ENCODE measurements at places on chromosomes 12 and 14.

DNA sequence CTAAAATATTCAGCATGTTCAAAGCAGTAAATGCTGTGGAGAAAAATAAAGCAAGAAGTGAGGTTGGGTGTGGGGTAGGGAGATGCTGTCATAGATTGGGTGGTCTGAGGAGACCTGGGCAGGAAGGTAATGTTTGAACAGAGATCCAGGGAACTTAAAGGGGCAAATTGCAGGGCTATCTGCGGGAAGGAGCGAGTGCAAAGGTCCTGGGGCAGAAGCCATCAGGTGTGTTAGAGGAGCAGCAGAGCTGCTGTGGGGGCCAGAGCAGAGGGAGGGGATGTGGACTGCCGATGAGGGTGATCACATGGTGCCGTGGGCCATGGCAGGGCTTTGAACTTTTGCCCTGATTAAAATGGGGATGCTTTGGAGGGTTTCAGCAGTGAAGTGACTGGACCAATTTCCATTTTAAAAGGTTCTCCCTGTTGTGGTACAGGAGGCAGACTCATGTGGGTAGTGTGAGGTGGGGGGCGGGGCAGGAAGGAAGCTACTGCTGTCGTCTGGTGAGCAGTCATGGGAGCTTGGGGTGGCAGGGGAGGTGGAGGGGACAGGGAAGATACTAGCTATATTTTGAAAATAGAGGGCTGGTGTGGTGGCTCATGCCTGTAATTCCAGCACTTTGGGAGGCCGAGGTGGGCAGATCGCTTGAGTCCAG is 145.0 kb downstream of the AACS start:
- H3K36me3 ChIP-seq = no peaks in the 10 kb centered on the region
- H3K4me1 ChIP-seq = peaks cover 2% of the 10 kb centered on the region
- no peak overlapping the region for H3K27ac ChIP-seq
- H3K27me3 ChIP-seq = no peaks in the 10 kb centered on the region
- no peak overlapping the region for H3K4me3 ChIP-seq
- DNase-seq = no peak

DNA sequence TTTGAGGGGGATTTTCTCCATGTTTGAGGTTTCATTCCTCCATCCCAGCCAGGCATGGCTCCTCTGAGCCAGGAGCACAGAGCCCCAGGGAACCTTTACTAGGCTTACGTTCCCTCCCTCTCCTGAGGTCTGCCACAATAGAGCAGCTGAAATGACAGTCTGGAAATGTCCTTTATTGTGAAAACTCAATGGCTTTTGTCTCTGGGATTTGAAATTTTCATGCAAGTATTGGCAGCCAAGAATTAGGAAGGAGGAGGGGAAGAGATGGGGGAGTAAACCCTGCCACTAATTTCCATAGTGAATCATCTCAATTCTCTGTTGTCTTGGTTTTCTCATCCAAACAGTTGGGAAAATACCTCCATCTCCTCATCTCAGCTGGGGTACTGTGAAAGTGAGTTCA is 2.6 kb upstream of the PLEKHG3 start:
- H3K4me1 ChIP-seq = no peaks in the 10 kb centered on the region
- H3K27me3 ChIP-seq = no peaks in the 10 kb centered on the region
- no peaks in the 10 kb centered on the region for H3K36me3 ChIP-seq
- DNase-seq = no peak
- H3K4me3 ChIP-seq = no peak overlapping the region
- H3K27ac ChIP-seq = no peak overlapping the region

DNA sequence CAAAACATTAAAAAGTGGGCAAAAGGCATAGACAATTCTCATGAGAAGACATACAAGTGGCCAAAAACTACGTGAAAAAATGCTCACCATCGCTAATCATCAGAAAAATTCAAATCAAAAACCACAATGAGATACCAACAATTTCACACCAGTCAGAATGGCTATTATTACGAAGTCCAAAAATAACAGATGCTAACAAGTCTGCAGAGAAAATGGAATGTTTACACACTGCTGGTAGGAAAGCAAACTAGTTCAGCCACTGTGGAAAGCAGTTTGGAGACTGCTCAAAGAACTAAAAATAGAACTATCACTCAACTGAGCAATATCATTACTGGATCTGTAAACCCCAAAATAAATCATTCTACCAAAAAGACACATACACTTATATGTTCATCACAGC is 76.2 kb downstream of the PRKD1 start:
- no peaks in the 10 kb centered on the region for H3K36me3 ChIP-seq
- H3K4me1 ChIP-seq = no peaks in the 10 kb centered on the region
- no peak overlapping the region for H3K27ac ChIP-seq
- no peak overlapping the region for H3K4me3 ChIP-seq
- no peak for DNase-seq

DNA sequence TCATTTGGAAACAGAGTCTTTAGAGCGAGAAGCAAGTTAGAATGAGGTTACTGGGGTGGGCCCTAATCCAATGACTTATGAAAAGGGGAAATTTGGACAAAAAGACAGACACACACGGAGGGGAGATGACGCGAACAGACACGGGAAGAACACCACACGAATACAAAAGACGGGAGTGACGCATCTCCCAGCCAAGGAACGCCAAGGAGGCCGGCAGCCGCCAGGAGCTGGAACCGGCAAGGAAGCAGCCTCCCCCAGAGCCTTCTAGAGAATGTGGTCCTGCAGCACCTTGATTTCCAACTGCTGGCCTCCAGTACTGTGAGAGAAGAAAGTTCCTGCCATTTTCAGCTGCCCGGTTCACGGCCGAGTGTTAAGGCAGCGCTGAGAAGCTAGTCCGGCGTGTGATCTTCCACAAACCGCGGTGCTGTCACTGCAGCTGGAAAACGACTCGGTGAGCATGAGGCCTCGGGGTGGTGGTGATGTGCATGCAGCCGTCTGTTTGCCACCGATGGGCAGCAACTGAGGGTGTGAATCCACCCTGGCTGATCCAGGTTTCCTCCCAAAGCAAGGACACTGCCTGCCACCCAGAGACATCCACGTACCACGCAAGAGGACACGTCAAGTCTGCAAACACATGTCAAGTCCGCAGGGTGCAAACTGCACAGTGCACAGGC is 124.5 kb downstream of the NCOR2 start:
- H3K27me3 ChIP-seq = no peaks in the 10 kb centered on the region
- H3K36me3 ChIP-seq = peaks cover 38% of the 10 kb centered on the region
- H3K4me1 ChIP-seq = peaks cover 2% of the 10 kb centered on the region
- H3K4me3 ChIP-seq = no peak overlapping the region
- DNase-seq = no peak

DNA sequence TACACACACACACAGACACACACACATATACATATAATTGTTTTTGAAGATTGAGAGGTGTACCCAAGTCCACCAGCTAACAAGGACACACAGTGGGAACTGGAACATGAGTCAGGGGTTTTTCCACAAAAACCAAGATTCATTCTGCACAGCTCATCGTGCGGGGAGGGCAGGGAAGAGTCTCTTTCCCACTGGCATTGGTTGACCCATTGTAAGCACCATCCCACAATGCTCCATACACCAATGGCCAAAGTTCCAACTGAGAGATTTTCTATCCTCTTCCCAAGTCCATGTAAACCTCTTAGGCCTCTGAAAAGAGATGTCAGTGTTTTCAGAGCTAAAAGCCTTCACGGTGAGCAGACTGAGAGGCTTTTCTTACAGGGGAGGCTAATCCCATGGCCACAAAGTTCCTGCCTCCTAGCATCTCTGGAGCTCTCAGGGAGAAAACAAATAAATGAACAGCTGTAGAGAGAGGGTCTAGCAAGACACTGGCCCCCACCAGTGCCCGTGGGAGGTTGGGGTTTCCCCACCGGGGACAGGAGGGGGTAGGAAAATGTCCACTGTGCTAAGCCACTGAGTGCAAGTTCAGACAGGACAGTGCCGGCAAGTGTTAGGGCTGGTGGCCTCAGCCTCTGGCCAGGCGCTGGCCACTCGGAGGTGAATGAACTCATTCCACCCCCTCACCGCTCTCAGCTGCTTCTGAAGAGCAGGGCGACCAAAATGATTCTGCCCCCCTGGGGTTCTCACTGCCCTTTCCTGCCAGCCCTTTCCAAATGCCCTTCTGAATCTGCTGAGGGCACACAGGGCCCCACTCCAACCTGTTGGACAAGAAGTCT is 21.5 kb upstream of the TC2N start:
- no peak overlapping the region for H3K27ac ChIP-seq
- peaks cover 20% of the 10 kb centered on the region for H3K36me3 ChIP-seq
- H3K4me1 ChIP-seq = no peaks in the 10 kb centered on the region
- no peak overlapping the region for H3K4me3 ChIP-seq
- no peak for DNase-seq

- no peaks in the 10 kb centered on the region for H3K27me3 ChIP-seq
- H3K4me1 ChIP-seq = peaks cover 3% of the 10 kb centered on the region
- no peak for DNase-seq
Observed at GRCh38 chr12:47449797-47450196, 256.0 kb downstream of the RPAP3 start.

- no peaks in the 10 kb centered on the region for H3K36me3 ChIP-seq
- peaks cover 73% of the 10 kb centered on the region for H3K27me3 ChIP-seq
- no peak overlapping the region for H3K4me3 ChIP-seq
- DNase-seq = no peak
Observed at GRCh38 chr14:100728962-100729361, 2.3 kb downstream of the DLK1 start.

DNA sequence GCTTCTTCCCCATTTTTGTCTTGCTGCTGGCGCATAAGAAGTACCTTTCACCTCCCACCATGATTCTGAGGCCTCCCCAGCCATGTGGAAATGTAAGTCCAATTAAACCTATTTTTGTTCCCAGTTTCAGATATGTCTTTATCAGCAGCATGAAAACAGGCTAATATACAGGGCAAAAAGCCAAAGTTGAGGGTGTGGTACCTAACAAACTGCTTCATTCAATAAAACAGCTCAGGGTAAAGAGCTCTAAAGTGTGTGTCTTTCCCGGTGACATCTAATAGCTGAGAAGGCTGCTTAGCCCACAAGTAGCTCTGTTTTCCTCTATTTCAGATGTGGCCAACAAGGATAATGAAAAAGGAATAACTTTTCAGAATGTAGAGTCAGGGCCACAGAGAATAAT is 76.7 kb upstream of the SLC8A3 start:
- H3K27ac ChIP-seq = no peak overlapping the region
- no peak overlapping the region for H3K4me3 ChIP-seq
- DNase-seq = no peak
- no peaks in the 10 kb centered on the region for H3K36me3 ChIP-seq

- H3K36me3 ChIP-seq = no peaks in the 10 kb centered on the region
- peak; percentile 58 for DNase-seq
- no peaks in the 10 kb centered on the region for H3K27me3 ChIP-seq
- H3K4me3 ChIP-seq = no peak overlapping the region
- no peak overlapping the region for H3K27ac ChIP-seq
Observed at GRCh38 chr14:74524076-74524811, 30.7 kb downstream of the ISCA2 start.

DNA sequence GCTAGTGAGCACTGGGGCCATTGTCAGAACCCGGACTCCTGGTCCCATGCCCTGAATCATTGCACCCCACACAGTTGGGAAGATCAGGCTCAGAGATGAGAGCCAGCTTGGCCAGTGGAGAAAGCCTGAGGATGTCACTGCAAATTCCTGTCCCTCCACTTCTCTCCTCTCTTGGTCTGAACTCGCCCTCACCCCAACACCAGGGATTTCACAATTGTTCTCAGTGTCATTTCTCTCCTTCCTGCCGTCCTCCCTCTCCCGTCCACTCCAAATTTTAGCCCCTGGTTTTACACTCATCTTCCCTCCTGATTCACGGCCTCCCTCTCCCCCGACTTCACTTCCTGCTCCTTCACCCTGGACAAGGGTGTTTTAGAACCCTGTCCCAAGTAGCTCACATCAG is 11.1 kb downstream of the KRT75 start:
- H3K36me3 ChIP-seq = no peaks in the 10 kb centered on the region
- no peak overlapping the region for H3K27ac ChIP-seq
- no peak overlapping the region for H3K4me3 ChIP-seq
- no peaks in the 10 kb centered on the region for H3K4me1 ChIP-seq

DNA sequence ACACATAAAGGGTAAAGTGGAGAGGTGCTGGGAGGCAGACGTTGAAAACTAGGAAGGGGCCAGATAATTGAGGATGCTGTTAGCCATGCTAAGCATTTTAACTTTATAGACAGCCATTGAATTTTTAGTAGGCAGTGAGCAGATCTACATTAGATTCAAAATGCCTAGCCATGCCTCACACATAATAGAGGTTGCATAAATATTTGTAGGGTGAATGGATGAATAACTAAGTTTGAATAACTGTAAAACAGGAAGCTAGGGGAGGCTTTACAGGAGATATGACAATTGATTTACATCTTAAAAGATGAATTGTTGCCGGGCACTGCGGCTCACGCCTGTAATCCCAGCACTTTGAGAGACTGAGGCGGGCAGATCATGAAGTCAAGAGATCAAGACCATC is 12.3 kb upstream of the CCNT1 start:
- DNase-seq = no peak
- H3K27me3 ChIP-seq = no peaks in the 10 kb centered on the region
- no peak overlapping the region for H3K27ac ChIP-seq
- H3K4me1 ChIP-seq = no peaks in the 10 kb centered on the region
- H3K4me3 ChIP-seq = no peak overlapping the region
- no peaks in the 10 kb centered on the region for H3K36me3 ChIP-seq

DNA sequence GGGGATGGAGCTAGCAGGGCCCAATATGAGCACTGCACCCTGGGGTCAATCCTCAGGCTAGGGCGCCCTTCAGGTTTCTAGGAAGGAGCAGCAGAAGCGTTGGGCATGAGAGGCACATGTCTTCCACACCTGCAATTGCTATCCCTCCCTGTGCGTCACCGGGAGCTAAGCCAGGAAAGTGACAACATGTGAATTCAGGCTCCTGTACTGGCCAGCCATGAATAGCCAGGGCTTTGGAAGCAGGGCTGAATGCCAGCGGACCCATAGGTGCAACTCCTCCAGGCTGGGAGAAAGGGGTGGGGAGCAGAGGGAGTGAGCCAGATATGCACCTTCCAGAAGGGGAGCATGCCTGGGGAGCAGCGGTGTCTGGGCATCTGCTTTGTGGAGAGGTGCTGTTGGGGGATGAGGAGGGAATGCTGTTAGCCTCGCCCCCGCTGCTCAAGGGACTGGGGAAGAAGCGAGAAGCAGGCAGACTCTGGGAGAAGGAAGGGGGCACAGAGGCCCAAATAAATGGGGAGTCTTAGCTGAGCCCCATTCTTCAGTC is 6.1 kb downstream of the HOXC5 start:
- no peaks in the 10 kb centered on the region for H3K36me3 ChIP-seq
- peaks cover 72% of the 10 kb centered on the region for H3K27me3 ChIP-seq
- no peak overlapping the region for H3K4me3 ChIP-seq
- H3K27ac ChIP-seq = no peak overlapping the region
- no peaks in the 10 kb centered on the region for H3K4me1 ChIP-seq

DNA sequence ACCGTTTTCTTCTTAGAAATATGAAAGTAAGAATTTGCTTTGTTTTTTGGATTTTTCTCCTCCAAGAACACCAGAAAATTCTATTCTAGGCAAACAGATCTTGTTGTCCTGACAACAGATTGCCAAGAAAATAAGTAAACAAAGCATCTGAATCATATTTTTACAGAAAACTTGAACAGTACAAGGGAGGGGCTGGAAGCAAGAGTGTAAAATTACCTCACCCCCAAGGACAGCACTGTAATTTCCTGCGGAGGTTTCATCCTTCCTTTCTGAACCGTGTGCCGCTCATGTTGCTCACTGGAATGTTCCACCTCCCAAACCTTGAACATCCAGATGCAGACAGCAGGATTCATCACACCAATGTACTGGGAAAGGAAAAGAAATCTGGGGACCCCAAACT is 5.4 kb upstream of the CAMKK2 start:
- no peaks in the 10 kb centered on the region for H3K4me1 ChIP-seq
- no peaks in the 10 kb centered on the region for H3K27me3 ChIP-seq
- no peak for DNase-seq
- no peaks in the 10 kb centered on the region for H3K36me3 ChIP-seq
